ENCODE measurements at places on chromosomes 6 and 20.
A peak's percentile ranks its signal among the peaks of the same experiment; 100 is the strongest.

- no peak for DNase-seq
Observed at GRCh38 chr6:4313044-4313686, 177.8 kb upstream of the ECI2 start.

DNA sequence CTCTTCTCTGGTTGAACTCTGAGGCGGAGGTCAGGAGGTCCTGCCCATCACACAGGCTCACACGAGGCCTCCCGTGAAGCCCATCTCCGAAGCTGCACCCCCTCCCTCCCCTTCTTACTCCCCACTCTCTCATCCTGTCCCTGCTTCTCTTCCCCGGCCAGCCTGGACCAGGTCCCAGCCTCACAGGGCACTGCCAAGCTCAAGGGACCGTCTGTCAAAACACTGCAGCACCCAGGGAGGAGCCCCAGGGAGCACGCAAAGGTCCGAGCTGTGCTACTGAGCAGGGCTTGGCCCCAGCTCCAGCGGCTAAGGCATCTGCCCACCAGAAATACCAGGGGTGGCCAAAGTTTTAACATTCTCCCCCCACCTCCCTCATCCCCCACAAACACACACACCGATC is 70.0 kb downstream of the PSMG4 start:
- peak; percentile 52 for DNase-seq

DNA sequence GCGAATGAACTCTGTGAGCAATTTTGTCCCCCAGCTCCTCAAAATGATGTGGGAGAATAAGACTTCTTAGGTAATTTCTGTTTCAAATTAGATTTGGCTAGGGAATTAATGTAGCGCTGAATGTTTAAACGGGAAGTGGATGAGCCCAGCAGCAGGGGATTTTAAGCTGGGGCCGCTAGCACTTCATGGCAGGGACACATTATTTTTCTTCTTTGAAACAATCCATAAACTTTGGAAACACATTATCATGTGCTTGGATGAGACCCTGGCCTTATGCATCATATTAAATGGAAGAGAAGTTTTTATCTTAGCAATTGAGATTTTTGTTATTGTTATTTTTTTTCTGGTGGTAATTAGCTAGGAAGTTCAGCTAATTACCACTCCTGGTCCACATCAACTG is 74.2 kb upstream of the FUCA2 start:
- no peak for DNase-seq

- no peak for DNase-seq
Observed at GRCh38 chr6:75693534-75693933, 55.5 kb upstream of the MYO6 start.

GRCh38 chr20:7650086-7650879 is 290.0 kb downstream of the HAO1 start:
- DNase-seq: no peak

DNA sequence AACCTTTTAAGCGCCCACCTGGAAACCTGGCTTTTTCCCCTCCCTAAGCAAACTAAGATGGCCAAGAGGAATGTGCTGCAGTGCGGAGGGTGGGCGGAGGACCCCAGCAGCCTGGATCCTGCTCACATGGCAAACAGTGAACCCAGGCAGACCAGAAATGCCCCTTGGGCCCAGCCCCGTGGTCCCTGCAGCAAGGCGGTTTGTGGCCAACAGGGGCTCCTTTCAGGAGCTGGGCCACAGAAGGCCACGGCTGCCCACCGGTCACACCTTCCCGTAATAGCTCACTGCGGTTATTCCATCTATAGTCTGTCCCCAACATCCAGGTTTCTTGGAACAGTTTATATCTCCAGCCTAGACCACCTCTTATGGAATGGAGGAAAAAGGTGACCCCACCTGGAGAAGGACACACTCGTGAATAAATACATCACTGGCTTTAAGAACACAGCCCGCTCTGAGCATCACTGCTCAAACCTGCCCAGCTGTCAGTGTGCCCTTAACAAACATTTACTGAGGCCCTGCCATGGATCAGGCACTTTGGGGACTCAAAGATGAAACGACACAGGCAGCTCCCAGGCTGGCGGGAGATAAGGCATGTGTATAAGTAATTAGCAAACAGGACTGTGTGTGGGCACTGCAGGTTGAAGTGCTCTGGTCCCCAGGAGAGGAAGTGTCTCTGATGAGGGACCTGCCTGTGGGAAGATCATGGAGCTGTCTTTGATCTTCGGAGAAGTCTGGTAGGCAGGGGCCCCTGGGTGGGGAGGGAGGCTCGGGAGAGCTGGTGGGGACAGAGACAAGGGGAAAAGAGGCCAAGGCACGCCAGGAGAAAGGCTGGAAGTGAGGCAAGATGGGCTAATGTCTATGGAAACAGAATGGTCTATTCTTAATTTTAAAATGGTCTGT is 3.2 kb upstream of the TUBB1 start:
- DNase-seq: no peak

All from sciatic nerve (tissue), 2 donors.